ENCODE measurements at places on chromosomes 5 and 9.

- DNase-seq, result no peak
These were observed 36.4 kb upstream of the TNFAIP8 start for GRCh38 chr5:119319401-119319800.

GRCh38 chr5:120817044-120817985 lies 353.2 kb downstream of the PRR16 start:
- no peak for DNase-seq

DNA sequence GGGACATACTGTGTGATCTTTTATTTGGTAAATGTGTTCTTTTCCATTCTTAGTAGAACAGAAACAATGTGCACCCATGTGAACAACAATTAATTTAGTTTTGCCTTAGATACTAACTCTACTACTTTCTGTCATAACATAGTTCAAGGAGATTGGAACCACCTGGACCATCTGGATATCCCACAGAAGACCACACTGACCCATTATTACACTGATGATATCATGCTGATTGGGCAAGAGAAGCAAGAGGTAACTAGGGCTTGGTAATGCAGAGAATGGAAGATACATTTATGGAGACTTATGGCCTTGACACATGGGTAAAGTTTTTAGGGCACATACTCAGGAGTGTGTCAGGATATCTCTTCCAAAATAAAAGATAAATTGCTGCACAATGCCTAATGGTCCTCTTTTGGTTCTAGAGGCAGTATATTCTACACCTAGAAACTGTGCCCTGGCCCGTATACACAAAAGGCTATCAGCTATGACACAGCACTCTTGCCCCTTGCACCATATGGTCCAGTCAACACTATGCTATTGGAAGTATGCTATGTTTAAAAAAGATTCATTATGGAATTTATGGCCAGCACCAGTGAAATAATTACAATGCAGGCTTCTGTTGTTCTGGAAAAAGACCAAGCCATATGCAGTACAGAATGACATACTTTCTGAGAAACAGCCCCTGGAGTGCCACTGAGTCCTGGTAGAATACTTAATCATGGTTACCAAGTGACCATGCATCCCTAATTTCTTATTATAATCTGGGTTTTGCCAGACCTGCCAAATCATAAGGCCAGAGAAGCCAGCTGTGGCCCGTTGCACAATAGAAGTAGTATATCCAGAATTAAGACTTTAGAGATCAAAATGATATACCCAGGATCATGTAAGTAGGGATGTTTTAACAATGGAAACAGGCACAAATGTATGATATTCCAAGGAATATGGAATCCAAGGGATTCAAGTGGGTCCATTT lies 41.6 kb upstream of the MROH2B start:
- no peak for DNase-seq

DNA sequence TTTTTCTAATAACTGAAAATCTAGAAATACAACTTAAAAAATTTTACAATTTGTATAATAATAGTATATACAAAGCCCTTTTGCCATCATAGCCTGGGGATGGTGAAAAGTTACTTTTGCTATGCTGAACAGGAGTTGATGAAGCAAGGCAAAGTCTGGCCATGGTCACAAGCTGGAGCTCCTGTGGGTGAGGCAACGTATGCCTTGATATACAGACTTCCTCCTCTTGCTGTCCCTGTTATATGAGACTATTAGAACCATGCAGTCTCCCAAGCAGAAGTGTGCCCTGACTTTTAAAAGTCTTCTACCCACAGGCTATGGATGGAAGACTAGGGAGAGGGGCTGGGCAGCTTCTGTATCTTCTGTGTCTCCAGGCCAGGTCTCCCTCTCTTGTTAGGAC lies 15.7 kb downstream of the FAM151B start:
- DNase-seq, result no peak

GRCh38 chr9:20044686-20045085 lies 255.8 kb upstream of the SLC24A2 start:
- DNase-seq, result no peak

DNA sequence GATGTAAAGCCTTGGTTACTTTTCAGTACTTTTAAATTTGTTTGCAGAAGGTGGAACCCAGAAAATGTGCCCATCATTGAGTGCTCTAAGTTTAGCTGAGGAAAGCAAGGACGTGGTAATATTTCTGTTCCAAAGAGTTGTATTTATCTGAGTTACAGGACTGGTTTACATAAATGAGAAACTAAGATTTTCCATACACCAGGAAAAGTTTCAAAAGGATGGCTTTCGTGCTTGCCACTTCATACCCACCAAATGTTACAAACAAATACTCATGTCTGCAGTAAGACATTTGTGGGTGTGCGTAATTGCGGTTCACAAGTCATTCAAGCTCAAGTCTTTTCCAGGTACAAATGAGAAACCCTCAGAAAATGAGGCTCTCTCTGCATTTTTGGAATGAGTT lies 68.1 kb downstream of the CWC27 start:
- DNase-seq, result no peak

- DNase-seq, result no peak
These were observed 32.5 kb downstream of the THBS4 start for GRCh38 chr5:80067531-80068245.

GRCh38 chr9:21933865-21934264 lies 60.3 kb downstream of the CDKN2A start:
- no peak for DNase-seq

GRCh38 chr5:141942185-141942857 lies 15.7 kb downstream of the PCDH12 start:
- DNase-seq, result no peak

DNA sequence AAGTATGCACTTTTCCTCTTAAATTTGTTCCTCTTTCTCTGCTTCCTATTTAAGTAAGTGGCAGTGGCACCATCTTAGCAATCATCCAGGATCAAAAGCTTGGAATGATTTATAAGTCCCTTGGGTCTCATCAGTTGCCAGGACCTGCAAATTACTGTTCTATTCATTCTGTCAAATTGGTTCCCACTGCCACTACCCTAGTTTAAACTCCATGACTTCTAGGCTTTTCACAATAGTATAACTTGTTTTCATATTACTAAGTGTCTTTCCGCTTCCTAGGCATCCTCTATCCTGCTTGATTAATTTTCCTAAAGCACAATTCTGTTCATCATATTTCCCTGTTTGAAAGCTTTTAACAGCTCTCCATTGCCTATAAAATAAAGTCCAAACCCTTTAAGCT lies 363.9 kb upstream of the MEF2C start:
- no peak for DNase-seq

GRCh38 chr5:54296386-54296785 lies 14.0 kb downstream of the ARL15 start:
- no peak for DNase-seq

DNA sequence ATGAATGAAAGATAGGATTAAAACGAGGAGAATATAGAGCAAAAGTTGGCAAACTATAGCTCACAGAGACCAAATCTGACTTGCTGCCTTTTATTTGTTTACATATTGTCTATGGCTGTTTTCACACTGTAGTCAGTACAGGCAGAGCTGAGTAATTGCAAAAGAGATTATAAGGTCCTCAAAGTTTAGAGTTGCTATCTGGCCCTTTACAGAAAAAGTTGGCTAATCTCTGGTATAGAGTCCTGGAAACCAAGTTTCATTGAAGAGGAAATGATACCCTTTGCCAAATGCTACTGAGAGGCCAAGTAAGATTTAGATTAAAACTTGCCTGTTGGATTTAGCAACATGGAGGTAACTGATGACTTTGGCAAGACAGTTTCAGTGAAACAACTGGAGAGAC lies 36.0 kb downstream of the LYRM7 start:
- no peak for DNase-seq

DNA sequence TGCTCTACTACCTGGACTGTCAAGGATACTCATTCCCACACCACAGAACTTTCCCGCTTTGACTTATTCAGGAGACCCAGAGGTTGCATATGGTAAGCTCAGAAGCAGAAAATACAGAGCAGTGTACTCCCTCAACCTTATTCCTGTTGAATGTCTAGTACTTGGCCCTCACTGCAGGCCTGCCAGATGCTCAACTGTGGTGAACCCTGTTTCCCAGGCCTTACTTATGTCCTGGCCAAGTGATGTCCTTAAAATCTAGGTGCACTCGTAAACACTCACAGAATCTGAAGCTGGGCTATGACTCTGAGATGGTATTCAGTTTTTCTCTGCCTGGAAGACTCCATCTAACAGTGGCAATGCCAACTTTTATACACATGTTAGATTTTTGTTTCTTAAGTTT lies 21.0 kb downstream of the DIAPH1 start:
- no peak for DNase-seq

- no peak for DNase-seq
These were observed 74.4 kb upstream of the ATP10B start for GRCh38 chr5:160926428-160926827.

DNA sequence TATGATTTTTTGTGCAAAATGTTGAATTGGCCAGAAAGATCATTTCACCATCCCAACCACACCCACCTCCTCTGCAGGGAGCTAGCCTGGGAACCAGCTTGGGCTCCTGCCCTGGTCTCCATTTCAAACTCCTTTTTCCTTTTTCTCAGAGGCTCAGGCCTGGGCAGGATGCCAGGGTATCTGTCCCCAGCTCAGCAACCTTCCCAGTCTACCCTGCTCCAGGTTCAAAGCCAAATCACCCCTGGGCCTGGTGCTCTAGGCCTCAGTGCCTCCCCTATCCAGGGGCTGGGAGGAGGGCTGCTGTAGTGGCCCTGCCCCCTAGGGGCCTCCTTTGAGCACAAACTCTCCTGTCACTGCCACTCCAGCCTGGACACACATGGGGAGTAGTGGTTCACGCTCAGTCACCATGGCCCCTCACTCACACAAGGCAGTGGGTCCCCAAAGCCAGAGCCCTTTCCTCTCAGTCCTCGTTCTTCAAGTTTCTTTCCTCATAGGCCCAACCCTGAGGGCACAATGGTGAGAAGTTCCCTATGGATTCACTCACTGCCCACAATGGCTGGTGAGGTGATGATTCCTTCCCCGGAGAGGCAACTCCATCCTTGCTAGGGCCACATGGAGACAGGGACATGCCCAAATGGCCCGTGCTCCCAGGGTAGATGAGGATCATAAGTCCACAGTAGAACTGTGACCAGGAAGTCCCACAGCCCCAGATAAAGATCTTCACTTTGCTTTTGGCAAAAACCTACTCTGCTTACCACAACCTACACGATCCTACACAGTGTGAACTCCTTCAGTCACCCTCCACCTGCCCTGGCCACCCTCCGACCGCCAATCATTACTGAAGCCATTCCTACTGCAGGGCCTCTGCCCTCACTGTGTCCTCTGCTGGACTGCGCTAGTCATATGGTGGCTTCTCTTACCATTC lies 1.6 kb upstream of the ST6GALNAC4 start:
- no peak for DNase-seq

DNA sequence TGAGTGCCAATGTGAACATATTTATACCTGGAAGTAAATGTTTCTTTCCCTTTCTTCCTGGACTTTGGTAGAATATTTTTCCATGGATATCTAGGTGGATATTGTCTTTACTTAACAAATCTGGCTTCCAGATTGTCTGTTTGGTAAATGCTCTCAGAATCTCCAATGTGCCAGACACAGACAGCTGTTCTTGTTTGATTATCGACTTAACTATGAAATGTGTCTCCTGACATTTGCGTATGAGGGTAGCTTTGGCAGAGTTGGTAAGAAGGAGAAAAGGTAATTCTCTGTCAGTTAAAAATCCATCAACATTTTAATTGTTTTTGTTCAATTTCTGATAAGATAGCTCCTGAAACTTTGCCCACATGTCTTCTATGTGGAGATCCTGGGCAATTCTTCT lies 196.4 kb upstream of the NUDT12 start:
- DNase-seq, result no peak

GRCh38 chr9:15444141-15444540 lies 21.5 kb downstream of the SNAPC3 start:
- DNase-seq, result no peak

DNA sequence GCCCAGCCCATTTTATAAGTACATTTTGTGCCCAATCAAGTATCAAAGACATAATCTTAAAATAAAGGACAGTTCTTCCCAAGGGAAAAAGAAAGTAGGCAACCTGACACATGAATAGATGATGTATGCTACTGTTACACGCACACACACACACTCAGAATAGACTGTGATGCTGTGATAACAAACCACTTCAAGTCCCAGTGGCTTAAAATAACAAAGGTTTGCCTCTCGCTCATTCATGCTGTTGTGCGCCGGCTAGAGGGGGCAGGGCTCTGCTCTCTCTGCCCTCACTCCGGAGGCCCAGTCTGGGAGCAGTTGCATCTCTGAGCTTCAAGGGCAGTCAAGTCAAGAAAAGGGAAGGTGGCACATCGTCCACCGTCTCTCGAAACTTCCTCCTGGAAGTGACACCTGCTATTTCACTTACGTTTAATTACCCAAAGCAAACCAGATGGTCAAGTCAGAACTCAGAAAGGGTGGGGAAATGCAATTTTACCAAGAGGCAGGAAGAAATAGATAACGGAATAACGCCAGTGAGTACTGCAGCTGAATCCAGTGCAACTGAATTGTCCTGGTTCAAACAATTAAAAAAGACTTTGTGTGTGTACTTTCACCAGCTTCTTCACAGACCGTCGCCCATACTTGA lies 43.3 kb downstream of the ANKRD33B start:
- no peak for DNase-seq

- no peak for DNase-seq
These were observed 26.0 kb downstream of the GABRP start for GRCh38 chr5:170809551-170809950.

DNA sequence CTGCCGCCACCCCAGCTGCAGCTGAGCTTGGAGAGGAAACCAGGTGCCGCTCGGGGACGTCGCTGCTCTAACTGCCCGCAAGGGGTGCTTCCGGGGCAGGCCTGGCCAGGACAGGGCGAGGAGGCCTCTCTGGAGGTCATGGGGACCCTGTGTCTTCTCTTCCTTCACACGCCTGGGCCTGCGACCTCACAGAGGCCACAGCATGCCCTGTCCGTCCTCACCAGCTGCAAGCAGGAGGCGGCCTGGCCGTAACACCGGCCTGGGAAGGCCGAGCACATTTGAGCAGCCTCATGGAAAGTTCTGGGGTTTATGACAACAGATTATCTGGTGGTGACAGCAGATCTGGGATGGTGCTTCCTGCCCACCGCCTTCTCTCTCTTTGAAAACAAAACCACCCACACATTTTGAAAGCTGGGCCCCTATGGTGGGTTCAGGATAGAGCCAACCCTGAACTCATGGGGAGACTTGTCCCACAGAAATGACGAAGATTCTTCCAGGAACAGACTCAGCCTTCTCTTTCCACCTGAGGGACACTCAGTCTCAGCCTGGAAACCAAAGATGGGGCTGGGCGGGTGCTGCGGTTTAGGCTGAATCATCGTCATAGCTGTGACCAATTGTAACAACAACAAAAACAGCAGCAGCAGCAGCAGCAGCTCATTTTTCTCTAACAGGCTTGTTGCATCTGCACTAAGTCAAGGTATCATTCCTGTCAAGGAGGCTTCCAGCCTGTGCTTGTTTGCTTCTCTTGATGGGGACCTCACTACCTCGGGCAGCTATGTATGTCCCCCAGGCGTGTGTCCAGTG lies 99.6 kb upstream of the RAPGEF1 start:
- no peak for DNase-seq

DNA sequence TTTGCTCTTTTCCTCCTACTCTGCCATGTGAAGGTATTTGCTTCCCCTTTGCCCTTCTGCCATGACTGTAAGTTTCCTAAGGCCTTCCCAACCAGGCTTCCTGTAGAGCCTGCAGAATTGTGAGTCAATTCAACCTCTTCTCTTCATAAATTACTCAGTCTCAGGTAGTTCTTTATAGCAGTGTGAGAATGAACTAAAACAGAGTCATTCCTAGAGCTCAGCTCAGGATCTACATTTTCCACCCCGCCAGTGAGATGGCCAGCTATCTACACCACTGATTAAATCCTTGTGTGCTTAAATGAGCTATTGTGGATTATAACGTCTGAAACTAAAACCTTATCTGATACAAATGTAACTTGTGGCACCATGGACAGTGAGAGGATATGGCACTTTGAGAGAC lies 55.0 kb downstream of the FRMD3 start:
- no peak for DNase-seq

- no peak for DNase-seq
These were observed 210.2 kb upstream of the TARS1 start for GRCh38 chr5:33230467-33231078.

Data from progenitor cell of endocrine pancreas (in vitro differentiated cells).